ENCODE measurements at places on chromosomes 12 and 14. TPM values are rescaled to one million over a fixed set of nuclear protein-coding genes. Genes with fewer than 3 reads are reported as not detected.

Gene BDKRB2
- total RNA-seq, result 13.7 TPM

Gene TIGAR
- total RNA-seq, result 2.0 TPM

Gene CDCA3
- total RNA-seq, result 6.9 TPM

Gene TEX22
- total RNA-seq, result 1.2 TPM

Gene AVPR1A
- 4.8 TPM for total RNA-seq

Gene MUCL1
- total RNA-seq, result not detected

Gene CPNE6
- not detected for total RNA-seq

Gene KRT79
- total RNA-seq, result not detected

Gene SYNDIG1L
- not detected for total RNA-seq

Gene ESPL1
- total RNA-seq, result not detected

Gene HSPB8
- 16.1 TPM for total RNA-seq
